HuH-7.5 (cell line): ENCODE measurements at places on chromosomes 2 and 18.
A peak's percentile ranks its signal among the peaks of the same experiment; 100 is the strongest.

DNA sequence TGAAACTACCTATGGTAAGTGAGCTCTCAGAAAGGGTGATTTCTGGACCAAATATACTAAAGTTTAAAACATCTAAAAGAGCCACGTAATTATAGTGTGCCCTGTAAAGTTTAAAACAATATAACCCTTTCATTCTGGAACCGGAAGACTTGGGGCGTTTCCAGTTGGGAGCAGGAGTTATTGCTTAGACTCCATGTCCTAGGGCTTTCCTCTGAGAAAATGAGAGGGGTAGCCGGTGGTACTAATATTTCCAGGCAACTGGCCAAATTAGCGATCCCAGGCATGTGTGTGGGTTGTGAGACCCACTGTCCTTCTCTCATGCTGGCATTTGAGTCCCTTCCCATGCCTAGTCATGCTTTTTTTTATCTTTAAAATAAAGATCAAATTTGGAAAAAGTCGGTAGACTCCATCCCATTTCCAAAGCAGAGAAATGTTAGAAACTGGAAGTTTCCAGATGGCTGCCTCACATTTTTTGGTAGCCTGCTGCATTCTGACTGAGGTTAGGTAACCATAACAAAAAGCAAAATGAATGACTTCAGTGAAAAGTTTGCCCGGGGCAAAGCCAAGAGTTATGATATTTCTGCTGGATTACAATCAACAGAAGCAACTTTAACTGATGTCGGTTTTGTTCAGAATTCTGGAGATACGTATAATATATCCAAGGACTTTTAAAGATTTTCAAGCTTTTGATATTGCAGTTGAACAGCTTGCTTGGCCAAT, 227.4 kb downstream of the SS18 start:
- no peak for DNase-seq

DNA sequence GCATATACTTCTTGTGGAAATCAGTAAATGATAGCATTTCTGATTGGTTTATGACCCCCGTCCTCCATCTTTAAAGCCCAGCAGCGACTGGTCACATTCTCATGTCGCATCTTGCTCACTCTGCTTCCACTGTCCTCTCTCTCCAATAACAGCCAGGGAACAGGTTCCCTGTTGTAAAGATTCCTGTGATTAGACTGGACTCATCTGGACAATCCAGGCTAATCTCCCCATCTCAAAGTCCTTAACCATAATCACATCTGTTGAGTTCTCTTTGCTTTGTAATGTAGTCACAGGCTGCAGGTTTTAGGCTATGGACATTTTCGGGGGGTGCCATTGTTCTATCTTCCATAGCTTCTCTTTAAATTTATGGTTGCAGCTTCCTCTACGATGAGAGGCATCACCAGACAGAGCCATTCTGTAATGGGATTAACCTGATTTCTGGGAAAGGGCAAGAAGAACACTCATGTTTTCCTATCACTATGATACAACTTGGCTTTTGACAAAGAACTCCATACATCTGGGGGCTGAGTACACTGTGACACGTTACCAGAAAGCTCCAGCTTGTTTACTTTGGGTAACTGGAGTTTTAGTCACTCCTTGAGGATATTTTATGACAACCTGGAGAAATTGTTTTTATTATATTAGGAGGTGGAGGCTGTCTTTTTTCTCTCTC, 159.0 kb downstream of the NYAP2 start:
- no peak for DNase-seq

DNA sequence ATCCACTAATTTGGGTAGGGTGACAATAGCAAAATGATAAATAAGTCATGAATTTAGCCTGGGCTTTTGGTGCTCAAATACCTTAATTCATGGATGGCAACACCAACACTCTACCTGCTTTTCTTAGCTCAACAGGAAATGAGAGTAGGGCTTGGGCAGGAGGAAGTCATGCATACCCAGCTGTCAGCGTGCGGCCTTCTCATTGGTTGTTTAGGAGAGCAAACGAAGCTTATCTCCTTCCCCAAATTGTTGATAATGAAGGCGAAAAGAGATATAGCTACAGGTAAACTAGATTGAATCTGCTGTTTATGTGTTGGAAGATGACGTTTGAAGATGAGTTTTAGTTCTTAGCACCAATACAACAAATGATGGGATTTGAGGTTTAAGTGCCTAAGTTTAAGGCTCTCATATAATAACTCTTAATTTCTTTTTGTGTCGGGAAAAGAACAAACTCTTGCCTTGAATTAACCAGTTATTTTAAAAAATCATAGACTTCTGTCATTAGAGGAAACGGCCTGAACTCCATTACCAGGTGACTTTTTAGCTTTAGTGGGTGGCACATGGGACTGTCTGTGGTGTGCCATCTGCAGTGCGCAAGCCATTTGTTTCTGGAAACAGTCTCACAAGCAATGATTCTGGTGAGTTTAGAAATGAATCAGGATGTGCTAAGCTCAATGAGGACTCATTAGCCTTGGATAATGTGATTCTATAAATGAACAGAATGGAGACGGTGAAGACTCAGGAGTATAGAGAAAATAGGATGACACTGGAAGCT, 19.8 kb downstream of the MAP4K4 start:
- no peak for DNase-seq

DNA sequence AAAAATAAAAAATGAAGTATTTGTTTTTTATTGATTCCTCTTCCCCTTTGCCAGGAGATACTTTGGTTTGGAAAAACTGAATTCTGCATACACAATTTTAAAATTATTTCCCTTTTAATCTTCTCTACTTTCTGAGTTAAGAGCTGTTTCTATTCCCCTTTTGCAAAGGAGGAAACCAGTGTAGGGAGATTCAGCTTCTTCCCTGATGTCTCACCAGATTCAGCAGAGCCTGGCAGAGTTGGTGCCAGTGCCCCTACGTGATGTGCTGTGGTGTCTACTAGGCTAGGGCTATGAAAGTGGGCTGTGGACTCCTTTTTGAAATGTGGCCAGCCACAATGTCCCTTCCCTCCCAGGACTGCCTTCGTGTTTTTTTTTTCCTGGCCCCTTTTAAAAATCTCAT, 2.4 kb downstream of the RPE start:
- no peak for DNase-seq

GRCh38 chr18:2256577-2256976, 314.7 kb downstream of the METTL4 start:
- no peak for DNase-seq

- no peak for DNase-seq
These were observed 13.9 kb downstream of the BMP10 start for GRCh38 chr2:68857202-68857845.

- no peak for DNase-seq
These were observed 59.4 kb upstream of the UPP2 start for GRCh38 chr2:158042245-158042644.

DNA sequence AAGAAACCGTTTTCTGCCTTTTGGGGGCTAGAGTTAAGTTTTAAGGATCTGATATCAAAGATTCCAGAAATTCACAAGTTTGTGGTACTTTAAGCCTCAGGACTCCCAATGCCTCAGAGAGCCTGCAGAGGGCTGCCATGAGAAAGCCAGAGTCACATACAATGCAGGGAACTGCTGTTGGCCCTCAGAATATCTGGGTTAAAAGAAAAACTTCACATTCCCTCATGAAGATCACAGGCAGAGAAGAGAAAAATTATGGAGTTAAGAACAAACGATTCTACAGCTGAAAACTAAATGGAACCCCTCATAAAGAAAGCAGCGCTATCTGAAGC, 39.5 kb downstream of the HDAC4 start:
- DNase-seq, result no peak

DNA sequence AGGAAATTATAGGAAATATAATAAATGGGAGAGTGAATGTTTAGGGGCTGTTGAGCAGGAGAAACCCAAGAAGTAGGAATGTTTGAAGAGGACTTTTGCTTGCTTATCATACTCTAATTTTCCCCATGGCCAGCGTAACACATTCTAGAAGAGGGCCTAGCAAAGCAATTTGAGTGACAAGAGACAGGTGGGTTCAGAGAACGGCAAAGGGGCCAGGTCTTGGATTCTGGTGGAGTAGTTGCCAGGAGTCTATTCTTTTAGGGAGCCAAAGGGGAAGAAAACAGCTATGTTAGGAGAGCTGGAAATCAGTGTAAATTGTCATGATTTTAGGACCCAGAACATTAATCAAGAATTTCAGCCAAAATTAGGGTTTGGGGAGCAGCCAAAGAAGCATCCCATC, 96.5 kb downstream of the COL5A2 start:
- DNase-seq, result no peak

DNA sequence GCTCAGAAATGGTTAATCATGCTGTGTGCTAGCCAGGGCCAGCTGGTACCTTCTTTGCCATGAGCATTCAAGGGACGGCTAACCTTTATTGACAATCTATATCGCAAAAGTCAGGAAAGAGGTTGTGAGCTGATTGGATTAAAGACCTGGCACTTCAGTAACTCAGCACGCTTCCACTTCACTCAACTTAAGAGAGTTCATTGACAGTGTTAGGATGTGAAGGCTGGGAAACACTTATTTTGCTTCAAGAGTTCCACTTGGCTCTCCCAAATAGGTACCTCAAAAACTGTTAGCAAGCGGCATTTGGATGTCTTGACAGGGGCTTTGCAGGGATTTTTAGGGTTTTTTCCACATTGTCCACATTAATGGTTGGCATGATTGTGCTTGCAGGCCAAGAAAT, 25.1 kb upstream of the TXNDC2 start:
- DNase-seq, result no peak

DNA sequence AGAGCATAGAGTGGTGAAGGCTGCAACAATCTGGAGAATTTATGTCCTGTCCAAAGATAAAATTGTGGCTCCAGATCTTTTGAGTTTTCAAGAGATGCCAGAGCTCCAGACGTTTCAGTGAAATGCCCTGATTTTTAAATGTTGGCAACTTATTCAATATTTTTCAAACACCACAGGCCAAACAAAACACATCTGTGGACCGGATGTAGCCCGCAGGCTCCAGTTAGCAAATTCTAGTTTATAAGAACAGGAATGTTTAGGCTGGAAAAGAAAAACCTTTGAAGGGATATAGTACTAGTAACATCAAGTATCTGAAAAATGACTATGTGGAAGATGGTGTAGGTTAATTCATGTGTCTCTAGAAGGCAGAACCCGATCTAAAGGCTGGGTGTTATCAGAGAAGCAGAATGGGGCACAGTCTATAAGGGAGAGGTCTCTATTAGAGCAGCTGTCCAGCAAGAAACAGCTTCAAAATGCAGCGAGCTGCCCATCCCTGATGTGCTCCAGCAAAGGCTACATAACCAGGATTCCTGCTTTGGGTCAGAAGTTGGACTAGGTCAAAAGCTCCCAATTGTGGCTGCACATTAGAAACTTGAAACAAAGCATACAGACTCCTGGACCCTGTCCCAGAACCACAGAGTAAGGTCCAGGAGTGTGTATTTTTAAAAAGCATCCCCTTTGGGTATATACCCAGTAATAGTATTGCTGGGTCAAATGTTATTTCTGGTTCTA, 105.9 kb downstream of the ANKRD44 start:
- no peak for DNase-seq

GRCh38 chr2:114495046-114495445, 52.6 kb downstream of the DPP10 start:
- no peak for DNase-seq

DNA sequence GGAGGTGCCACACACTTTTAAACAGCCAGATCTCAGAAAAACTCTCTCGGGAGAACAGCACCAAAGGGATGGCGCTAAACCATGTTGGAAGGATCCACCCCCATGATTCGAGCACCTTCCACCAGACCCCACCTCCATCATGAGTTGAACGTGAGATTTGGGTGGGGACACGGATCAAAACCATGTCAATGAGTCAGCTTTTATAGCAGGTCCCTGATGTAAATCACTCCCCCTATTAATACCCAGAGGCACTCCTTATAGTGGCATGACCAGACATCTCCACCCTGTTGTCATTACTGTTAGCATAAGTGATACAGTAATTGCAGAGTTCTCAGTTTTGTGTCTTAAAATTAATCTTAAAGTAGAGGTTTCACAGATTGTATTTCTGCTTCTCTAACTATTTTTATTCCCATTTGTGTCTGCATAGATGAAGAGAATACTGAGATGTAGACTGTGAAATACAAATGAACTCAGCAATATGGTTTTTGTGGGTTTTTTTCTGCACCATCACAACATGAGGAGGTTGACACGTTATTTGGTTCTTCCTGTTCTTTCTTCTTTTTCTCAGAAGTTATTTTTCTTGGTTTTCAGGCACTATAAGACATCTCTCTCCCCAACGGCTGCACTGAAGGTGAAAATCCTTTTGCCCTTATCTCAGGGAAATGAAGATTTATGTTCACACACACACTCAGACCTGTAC, 218.2 kb downstream of the ARL4C start:
- DNase-seq, result no peak

DNA sequence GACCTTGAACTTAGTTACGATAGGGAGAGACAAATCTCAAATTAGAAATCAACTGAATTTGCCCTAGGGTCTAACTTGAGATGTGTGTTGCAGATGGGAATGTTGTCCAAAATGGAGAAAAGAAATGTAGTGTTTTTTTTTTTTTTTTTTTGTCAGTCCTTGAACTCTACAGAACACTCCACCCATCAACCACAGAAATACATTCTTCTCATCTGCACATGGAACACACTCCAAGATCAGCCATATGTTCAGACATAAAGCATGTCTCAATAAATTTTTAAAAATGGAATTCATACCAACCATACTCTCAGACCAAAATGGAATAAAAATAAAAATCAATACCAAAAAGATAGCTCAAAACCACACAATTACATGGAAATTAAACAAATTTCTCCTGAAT, 526.5 kb downstream of the FBXO15 start:
- no peak for DNase-seq

DNA sequence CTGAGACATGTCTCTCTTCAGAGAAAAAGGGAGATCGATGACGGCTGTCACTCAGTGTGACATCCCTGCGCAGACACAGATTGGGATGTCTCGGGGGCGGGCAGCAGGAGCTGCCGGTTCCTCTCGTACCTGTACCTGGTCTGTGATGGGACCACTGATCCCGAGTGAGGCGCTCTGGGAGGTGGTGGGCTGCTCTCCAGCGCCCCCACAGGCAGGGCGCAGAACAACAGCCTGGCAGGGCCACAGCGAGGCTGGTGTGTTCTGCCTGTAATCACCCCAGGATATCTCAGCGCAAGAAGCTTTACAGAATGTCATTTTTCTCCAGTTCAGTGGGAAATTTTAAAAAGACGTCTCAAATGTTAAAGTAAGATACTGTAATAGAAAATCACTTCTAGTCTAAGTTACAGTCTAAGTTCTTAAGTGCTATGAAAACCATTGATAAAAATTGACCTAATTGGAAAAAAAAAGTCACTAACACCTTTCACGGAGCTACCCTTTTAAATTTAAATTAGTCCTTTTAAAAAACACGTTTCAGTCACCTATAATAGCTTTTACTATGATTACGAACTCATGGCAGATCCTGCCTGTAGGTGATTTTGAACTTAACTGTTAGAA, 189.8 kb downstream of the SNTG2 start:
- peak; percentile 36 for DNase-seq

DNA sequence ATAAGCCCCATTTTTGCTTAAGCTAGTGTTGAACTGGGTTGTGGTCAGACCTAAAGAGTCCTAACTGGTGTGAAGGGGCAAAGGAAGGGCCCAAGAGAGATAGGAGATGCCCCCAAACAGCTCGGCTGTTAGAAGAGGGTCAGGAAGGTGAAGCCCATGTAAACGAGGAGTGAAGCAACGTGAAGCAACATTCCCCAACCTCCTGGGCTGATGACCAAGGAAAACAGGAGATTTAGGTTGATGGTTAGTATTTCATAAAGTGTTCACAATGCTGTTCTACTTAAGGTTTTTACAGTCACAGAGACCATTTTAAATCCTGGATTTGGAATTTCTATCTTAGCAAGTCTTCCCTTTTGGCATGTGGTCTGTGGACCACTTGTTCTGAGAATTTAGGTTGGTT, 144.0 kb upstream of the SERPINE2 start:
- no peak for DNase-seq
